NCI-H510A treated with DMSO at 0.1 percent for 48 hours (cell line): ENCODE measurements at places on chromosomes 11 and 22.

DNA sequence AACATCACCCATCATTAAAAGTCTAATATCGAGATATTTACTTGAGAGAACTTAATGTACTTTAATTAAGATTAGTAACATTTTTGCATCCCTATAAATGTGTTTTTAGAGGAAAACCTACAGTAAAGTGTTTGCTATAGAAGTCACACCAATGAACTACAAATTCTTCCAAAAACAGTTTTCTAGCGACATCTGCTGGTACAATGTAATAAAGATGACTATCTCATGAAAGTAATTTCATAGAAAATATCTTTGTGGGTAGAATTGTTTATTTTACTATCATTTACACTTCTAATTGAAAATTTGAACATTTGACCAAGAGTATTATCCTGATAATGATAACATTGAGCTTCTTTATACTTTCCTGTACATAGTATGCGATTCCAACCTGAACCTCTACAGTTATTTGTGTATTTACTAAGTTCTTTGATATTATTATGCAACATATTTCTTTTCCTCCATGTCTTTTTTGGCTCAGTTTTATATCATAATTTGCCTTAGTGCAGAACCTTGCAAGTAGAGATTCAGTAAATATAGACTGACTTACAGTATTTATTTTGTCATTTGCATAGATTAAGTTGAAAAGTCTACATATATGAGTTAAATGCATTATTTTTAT lies 252.7 kb downstream of the TMEM135 start:
- peak; percentile 76 for DNase-seq

GRCh38 chr11:2944530-2944929 lies 15.3 kb upstream of the PHLDA2 start:
- no peak for DNase-seq

GRCh38 chr11:104691129-104691528 lies 207.1 kb downstream of the CASP12 start:
- DNase-seq = no peak

DNA sequence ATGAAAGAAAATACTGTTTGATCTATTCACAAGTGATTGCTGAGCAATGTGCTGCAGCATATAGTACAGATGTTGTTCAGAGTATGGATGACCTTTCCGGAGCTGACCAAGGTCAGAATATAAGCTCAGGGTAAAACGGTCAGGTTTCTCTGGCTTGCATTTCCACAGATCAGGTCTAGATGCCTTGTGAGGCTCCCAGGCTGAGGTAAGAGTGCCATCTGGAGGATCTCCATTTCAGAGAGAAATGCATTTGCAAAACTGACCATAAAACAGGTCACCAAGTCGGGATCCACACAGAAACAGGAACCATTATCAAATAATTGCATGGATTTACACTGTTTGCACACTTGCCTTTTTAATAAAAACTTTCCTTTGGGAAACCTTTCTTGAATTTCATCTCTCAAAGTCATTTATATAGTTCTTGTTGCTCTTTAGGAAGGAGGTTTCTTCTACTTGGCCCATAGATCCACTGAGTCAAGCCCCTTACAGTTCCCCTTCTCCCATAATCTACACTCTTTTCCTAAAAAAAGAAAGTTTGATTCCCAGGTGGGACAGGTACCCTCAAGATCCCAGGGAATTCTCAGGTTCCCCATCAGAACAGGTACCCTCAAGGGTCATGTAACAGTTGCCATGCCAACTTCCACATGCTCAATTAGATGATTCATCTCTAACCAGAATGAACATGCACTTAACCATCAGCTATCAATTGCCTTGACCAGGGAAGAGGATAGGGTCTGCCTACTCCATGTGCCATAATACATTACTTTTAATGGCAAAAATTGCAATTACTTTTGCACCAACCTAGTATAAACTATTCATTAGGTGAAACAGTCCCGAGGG lies 25.0 kb upstream of the TMPRSS5 start:
- peak; percentile 42 for DNase-seq

DNA sequence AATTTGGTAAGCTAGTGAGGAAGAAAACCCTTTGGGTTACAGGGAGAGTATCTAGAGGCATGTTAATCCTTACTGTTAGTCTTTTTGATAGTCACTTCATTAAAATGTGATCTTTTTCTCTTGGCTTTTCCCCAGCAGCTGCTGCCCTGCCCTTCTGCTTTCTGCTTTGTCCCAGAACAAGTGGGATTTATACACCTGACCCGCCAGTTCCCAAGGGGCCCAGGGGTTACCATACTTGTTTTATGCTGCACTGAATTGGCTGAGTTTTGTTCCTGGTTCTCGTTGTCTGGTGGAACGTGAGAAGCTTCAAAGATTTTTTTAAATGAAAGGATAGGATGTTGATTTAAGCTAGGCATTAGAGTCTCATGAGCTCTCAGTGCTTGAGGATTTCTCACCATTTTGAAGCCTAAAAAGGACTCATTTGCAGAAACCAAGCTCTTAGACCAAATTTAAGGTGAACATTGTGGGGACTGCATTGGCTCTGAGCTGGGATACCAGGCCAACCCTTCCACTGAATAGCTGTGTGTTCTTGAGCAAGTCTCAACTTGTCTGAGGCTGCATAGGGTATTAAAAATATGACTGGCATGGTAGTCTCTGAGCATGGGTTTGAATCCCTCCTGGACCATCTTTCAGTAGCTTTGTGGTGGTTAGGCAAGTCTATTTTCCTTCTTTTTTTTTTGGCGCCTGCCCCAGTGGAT lies 6.6 kb downstream of the LIMK2 start:
- DNase-seq = no peak

DNA sequence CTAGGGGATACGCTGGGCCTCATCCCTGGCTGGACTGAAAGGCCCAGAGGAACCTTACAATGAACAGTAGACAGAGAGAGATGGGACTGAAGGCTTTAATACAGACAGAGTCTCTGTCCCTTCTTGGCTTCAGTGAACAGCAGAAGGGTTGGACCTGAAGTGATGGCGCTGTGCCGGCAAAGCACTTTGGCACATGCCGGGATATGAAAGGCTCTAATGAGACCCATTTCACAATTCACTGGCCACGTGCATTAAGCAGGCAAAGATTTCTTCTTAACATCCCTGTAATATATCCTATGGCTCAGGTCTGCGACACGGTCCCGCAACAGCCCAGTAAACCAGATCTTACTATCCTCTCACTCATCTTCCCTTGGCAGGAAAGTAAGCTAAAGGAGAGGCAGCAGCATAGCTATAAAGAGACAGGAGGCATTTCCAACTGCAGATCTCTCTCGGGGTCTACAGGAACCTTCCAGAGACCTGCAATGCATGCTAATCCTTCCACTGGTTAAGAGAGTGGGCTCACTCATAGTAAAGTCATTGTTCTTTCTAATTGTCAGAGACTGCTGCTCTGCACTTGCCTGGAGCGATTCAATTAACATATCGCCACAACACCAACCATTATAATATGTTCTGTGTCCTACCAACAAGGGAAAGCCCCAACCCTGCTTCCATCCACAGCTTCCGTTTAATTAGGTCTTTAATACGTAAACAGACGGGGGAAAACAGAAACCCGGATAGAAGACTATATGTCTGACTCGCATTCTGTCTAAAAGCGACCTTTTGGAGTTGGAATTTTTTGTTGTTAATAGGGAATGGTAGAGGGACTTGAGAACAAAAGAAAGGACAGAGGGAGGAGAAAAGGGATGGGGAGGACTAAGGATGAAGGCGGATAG lies 1179.0 kb downstream of the LRRC4C start:
- no peak for DNase-seq

DNA sequence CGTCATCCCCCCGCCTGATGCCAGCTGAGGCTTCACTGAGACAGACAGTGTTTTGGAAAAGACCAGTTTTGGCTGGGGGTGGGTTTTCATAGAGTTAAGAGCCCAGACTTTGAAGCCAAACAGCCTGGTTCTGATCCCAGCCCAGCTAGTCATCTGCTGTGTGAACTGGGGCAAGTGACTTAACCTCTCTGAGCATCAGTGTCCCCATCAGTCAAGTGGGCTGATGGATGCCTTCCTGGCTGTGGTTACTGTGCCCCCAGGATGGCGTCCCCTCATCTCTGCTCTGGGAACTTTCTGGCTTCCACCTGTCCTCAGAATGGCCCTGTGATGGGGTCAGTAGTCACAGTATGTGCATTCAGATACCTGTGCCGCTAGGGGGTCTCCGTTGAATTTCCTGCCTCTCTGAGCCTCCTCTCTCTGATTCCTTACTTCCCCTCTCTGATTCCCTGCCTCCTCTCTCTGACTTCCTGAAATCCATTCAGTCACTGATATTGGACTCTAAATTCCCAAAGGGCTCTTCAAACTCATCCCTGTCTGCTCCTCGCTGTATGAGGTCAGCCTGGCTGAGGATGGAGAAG lies 2.4 kb downstream of the RASD2 start:
- DNase-seq = no peak

DNA sequence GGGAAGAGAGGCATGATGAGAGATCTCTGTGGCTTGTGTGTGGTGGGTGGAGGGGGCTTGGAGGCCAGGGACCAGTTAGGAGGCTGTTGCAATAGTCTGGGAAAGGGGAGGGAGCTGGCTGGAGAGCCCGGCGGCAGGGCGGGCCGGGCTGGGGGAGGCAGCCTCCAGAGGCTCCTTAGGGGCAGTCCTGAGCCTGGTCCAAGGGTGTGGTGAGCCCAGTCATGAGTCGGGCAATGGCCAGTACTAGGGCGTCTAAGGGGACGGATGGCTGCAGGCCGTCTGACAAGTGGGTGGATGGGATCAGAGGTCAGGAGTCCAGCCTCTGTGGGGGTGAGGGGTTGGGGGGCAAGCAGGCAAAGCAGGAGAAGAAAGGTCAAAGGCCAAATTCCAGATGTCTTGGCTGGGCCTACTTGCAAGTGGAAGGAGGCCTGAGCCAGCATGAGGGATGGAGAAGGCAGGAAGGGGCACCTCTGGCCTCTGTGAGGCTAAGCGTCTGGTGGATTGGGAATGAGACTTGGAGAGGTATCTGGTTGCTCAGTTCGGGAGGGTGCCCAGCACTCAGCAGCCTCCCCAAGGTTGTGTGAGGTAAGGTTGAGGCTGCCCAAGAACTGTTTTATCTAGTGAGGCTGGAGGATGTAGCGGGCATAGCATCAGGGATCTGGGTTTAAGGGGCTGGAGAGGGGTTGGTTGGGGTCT lies 6.0 kb upstream of the CD248 start:
- DNase-seq = no peak

DNA sequence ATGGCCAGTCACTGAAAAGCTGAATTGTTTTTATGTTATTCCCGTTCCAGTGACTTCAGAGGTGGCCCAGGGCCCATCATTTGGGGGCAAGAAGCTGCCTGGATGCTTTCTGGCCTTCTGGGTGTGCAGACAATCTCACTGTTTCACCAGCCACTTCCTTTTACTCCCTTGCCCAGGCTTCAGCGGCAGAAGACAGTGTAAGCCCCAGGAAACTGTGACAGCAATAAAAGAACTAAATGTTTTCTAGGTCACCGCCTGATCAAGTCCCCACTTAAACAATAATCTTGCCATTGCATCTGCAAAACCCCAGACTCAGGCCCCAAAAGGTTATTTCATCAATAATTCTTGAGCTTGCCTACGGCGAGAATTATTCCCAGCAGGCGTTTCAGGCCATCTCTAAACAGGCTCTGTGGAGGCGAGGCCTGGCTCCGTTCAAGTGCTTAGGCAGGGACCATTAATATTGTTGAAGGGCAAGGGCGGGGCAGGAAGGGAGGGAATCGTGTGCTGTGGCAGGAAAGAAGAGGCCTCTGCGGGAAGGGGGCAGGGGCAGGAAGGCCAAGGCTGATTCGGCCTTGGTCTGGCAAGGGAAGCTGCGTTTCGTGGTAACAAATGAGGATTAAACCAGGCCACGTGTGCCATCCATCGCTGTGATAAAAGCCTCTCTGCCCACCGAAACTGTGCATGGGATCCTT lies 252.3 kb downstream of the KIRREL3 start:
- DNase-seq = peak; percentile 94

- no peak for DNase-seq
Observed at GRCh38 chr22:37471727-37472417, 14.3 kb downstream of the MFNG start.

GRCh38 chr11:113647108-113647507 lies 59.0 kb downstream of the TMPRSS5 start:
- DNase-seq = no peak

DNA sequence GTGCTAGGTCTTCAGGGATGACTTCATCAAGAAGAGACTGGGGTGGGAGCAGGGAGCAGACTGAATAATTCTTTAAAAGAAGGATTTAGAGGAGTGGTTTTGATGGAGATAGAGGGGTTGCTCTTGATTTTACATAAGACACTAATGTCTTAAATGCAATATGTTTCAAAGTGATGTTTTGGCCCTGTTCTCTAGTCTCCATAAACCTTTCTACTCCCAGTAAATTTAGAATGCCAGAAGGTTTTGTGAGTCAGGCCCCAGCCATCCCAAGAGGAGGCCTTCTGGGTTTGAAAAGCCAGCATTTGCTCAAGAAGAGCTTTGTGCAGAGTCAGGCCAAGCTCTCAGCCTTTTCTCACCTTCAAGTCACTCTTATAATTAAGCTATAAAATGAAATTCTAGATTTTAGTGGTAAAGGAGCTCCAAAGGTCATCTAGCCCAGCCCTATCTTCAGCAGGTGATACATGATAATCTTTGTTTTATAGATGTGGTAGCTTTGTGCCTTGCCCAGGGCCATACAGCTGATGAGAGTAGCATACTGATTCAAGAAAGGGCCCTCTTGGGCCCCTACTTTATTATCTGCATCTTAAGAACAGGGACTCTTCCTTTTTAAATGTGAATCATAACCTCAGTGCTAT lies 122.8 kb upstream of the MTNR1B start:
- DNase-seq = no peak

DNA sequence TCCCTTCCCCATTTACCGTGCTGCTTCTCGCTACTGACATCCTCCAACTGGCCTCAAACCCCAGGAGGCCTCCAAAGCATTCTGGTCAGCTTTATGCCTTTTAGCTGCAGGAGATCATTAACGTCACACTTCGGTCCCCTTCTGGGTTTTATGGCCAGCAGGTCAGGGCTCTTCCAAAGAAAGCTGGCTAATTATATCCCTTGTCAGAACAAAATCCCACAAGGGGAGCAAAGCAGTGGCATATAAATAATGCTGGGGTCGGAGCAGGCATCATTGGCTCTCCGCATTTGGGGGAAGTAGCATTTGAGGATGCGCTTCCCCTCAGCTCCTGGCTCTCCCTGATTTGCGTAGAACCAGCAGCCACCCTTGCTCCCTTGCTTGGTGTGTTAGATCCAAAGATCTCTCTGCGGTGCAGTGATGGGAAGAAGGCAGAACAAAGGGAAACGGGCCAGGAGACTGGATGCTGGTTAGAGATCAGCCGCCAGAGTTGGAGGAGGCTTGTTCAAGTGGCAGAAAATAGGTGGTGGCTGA lies 117.4 kb downstream of the DBX1 start:
- no peak for DNase-seq

GRCh38 chr11:68565768-68566167 lies 105.2 kb downstream of the PPP6R3 start:
- DNase-seq = no peak

DNA sequence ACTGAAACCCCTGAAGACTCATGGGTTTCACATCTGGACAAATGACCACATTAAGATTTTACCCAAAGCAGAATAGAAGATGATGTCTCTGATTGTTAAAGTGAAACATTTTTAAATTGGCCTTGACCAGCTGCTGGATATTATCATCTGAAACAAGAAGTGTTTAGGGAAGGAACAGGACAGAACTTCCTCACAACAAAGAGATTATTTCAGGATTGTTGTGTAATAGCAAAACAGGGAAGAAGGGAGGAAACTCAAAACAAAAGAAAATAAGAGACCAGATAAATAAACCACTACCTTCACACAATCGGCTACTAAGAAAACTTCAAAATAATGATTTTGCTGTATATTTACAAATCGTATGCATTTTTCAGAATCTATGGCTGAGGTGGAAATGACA lies 319.2 kb upstream of the API5 start:
- DNase-seq = no peak
